CD4-positive, alpha-beta T cell (primary cell): ENCODE measurements at places on chromosomes 13 and 19.

DNA sequence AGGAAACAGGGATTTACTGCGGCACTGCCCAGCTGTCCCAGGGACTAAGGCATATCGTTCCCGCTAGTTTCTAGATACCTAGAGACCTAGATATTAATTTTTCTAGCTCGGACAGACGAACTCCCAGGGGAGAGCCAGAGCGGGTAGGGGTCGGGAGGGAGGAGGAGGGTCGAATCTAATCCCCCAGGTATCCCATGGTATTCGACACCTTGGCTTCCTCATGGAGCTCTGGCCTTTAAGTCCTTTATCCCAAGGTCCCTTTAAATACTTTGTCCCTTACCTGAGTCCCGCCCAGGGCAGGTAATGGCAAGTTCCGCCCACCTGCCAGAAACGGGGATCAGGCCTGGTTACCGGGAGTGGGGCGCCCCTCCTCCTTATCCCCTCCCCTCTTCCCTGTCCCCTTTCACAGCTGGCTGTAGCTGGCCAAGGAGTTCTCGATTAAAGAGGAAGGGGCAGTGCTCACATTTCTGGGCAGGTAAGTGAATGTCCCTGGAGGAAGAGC is at the start of gene PRRG2:
Gene PRRG2 (plus strand): TSS at position 310 of the 502 bp plus-strand sequence. CDS start 1,904 bp downstream, outside the sequence.
- no peak for DNase-seq

DNA sequence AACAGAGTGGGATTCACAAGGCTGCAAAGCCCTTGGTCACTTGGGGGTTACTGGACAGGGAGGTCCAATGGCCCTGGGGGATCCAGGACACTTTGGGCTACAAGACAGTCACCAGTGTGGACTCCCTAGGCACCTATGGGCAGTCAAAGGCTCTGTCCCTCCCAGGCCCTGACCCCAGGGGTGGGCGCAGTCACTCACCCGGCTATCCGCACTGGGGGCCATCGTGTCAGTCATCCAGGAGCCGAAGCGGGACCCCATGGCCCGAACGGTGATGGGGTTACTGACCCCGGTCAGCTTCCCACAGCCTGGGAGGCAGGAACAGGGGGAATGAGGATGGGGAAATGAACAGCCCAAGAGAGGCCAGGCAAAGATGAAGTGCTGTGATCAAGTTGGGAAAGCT is 21.5 kb downstream of the PIN1 start:
- no peak for DNase-seq

DNA sequence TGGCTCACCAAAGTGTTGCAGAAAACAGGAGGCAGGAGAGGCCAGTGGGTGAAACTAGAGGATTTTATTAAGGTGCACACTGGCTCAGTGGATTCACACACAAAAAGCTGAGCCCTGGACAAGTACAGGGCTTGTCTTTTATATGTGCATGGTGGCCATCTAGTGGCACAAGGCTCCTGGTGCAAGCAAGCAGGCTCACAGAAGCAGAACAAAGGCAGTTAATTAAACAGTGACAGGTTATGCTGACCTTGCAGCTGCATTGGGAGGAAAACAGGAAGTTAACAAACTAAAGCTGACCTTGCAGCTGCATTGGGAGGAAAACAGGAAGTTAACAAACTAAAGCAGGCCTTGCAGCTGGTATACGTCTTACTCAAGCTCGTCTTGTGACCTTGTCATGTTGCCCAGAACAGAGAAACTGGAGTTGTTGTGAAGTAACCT is 65.3 kb upstream of the ZNF681 start:
- DNase-seq = no peak

- DNase-seq = no peak
Observed at GRCh38 chr13:76965759-76966421, 17.6 kb downstream of the ACOD1 start.

- DNase-seq = peak; percentile 24
Observed at GRCh38 chr13:39956036-39956435, 300.6 kb downstream of the COG6 start.

DNA sequence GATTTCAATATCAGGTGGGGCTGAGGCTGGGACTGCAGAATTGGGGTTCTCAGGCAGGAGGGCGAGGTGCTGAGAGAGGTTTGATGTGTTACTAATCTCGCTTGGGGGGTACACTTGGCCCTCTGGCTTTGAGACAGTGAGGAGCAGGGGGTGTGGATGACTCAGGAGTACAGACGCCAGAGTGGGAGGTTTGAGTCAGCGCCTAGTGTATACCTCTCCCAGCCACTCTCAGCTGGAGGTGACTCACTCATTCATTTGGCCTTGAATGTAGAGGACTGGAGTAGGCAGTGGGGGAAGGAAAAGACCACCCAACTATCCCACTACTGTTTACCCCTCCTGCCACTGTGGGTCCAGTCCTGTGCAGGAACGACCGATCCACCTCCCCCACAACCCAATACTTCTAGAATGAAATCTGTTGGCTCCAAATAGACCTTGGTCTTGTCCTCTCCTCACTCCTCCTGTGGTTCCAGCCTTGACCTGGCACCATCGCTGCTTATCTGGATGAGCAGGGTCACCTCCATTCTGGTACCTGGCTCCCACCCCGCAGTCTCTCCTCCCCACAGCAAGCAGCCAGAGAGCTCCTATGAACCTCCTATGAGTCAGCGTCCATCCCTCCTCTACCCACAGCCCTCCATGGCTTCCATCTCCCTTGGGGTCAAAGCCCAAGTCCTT is 20.1 kb upstream of the ZNRF4 start:
- no peak for DNase-seq

GRCh38 chr19:46351241-46352041 is 4.6 kb downstream of the PPP5C start:
- DNase-seq = no peak

DNA sequence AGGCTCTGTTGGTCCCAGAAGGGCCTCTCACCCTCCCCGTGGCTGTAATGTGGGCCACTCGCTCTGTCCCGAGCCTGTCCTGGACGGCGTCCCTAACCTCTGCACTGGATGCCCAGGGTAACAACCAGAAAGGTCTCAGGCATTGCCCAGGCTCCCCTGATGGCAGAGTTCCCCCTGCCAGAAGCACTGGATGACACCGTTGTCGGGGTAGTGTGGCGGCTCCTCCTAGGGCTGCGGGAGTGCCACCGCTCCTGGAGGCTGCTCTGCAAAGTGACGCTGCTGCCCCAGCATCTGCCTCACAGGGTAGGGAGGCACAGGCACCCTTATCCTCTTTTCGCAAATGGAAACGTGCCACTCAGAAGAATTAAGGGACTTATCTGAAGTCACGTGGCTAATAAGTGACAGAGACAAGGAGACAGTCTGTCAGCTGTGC is 32.0 kb downstream of the MPHOSPH8 start:
- no peak for DNase-seq

DNA sequence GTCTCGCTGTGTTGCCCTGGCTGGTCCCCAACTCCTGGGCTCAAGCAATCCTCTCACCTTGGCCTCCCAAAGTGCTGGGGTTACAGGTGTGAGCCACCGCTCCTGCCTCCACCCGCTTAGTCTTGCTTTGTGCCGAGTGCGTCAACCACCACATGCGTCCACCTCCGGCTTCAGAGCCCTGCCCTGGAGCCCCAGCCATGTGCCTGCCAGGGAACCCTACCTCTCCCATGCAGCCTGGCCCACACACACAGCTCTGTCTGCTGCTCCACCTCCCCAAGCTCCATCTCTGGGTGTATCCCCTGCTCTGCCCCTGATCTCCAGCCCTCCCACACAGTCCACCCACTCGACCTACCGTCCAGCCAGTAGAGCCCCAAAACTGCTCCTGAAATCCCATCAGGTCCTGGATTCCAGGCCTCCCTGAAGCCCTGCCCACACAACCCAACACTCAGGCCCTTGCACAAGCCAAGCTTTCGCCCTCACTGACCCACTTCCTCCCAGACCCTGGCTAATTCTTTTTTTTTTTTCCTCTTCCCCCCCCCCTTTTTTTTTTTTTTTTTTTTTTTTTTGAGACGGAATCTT is 9.6 kb downstream of the CYP2F1 start:
- DNase-seq = no peak

GRCh38 chr13:109924376-109924775 is 138.0 kb upstream of the IRS2 start:
- DNase-seq = no peak

- no peak for DNase-seq
Observed at GRCh38 chr19:39196320-39196719, 444 bp upstream of the NCCRP1 start.

- DNase-seq = peak; percentile 59
Observed at GRCh38 chr13:52159159-52159982, at the start of gene NEK3. TSS of gene NEK3 (minus strand) at chr13:52159597. CDS start at chr13:52156191, 3,406 bp downstream.

DNA sequence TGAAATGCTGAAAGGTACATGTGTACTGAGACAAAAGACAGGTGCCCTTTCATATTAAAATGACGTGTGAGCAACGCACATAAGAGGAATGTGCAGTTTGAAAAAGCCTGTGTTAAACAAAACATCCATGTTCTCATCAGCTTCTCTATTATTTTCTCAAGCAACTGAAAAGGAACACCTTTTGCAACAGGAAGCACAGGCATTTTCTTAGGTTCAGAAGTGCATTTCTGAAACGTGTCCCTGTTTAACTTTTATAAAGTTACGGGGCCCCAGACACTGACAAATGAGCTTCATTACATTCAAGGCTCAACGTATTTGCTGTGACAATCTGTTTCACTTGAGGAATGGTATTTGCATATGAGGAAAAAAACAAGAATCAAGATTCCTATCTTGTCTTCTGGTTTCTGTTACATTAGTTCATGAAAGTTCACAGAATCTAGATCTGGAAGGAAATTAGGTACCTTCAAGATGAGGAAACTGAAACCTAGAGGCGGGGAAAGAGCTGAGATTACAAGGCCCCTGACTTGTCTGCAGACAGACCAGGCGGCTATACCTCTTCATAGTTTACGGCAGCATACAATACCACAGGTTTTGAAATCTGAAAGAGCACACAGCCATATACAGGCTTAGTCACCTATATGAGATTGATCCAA is 431.7 kb downstream of the KLF12 start:
- peak; percentile 80 for DNase-seq

DNA sequence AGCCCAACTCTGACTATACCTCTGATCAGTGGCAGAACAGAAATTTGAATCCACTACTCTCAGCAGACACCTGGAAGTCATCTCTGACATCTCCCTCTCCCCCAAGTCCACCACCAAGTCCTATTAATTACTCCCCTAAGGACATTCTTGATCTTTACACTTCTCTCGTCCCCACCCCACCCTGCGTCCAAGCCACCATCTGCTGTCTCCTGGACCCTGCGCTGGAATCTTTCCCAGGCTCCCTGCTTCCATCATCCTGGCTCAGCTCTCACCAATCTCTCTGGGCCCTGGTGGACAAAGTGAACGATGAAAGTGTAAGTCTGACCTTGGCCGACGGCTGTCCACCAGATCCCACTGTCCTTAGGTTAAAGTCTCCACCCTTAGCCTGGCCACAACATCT is 145.6 kb upstream of the GJB6 start:
- no peak for DNase-seq

- DNase-seq = no peak
Observed at GRCh38 chr13:99797691-99798090, 173.9 kb downstream of the ZIC5 start.

DNA sequence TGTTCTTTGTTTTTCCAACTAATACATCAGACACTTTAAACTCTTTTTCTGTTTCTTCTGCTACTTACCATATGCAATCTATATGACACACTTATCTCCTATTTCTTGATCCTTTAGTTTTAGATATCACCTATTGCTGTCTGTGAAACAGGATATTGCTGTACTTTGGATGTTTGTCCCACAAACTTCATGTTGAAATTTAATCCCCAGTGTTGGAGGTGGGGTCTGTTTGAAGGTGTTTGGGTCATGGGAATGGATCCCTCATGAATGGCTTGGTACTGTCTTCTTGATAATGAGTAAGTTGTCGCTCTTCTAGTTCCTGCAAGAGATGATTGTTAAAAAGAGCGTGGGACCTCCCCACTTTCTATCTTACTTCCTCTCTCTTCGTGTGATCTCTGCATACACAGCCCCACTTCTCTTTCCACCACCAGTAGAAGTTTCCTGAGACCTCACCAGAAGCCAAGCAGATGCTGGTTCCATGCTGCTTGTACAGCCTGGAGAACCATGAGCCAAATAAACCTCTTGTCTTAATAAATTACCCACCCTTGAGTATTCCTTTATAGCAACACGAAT is 244.2 kb downstream of the NHLRC3 start:
- no peak for DNase-seq

DNA sequence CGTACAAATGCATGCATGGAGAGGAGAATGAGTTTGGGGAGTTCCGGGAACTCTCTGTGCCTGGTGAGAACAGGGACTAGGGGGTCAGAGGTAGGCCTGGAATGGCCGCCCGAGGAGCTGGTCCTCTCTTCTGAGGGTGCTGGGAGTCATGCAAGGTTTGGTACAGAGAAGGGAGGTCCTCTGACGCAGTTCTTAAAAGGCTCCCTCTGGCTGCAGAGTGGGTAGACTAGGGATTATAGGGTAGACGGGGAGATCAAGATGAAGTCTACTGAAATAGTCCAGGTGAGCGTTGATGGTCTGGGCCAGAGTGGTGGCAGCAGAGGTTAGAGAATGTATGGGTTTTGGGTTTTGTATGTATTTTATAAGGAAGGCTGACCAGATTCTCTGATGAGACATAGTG is 796 bp downstream of the ZNF304 start:
- DNase-seq = no peak

GRCh38 chr19:46812977-46813838 is 24.8 kb upstream of the SLC1A5 start:
- DNase-seq = no peak

GRCh38 chr13:43545317-43545874 is 241.4 kb downstream of the ENOX1 start:
- DNase-seq = no peak

DNA sequence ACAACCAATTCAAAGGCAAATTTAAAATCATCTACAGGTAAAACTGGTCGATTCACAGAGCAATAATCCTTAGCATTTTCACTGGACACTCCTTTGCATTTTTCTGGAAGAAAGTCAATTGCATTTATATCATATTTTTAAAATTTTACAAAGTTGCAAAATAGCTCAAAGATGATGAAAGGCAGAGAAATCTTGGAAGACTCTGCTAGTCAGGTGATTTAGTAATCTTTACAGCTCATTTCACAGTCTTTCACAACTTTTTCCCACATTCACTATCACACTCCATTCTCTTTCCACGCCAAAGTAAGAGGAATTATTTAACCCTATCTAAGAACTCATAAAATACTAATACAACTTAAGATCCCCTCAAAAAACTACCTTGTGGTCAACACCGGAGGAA is 1063.8 kb downstream of the EFNB2 start:
- DNase-seq = no peak

GRCh38 chr19:27796073-27796472 is 1416.9 kb downstream of the UQCRFS1 start:
- DNase-seq = no peak

DNA sequence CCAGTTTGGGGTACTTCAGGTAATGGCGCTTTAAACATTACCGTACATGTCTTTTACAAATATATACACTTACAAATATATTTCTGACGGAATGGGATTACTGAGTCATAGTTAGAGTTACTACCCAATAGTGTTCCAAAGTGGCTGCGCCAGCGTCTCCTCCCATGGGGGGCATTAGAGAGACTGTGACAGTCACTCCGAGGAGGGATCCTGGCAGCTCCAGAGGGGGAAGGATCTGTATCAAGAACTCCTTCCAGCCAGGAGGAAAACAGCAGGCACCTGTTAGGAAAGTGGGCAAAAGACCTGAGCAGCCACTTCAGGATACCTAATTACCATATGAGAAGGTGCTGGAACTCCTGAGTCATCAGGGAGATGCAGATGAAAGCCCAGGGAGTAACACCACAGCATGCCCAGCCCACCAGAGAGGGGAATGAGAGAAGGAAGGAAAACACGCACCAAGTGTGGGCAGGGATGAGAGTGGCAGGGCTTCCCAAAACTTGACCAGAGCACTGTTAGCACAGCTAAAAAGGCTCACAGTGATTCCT is 52.9 kb downstream of the SLC7A9 start:
- no peak for DNase-seq

GRCh38 chr19:33434886-33435705 is 61.6 kb downstream of the CEBPG start:
- no peak for DNase-seq

- DNase-seq = no peak
Observed at GRCh38 chr13:78401873-78402707, 201.3 kb downstream of the POU4F1 start.
